ENCODE measurements at places on chromosomes 12 and 14.

GRCh38 chr14:57302883-57303282 lies 34.1 kb downstream of the AP5M1 start:
- no peak for ATAC-seq

DNA sequence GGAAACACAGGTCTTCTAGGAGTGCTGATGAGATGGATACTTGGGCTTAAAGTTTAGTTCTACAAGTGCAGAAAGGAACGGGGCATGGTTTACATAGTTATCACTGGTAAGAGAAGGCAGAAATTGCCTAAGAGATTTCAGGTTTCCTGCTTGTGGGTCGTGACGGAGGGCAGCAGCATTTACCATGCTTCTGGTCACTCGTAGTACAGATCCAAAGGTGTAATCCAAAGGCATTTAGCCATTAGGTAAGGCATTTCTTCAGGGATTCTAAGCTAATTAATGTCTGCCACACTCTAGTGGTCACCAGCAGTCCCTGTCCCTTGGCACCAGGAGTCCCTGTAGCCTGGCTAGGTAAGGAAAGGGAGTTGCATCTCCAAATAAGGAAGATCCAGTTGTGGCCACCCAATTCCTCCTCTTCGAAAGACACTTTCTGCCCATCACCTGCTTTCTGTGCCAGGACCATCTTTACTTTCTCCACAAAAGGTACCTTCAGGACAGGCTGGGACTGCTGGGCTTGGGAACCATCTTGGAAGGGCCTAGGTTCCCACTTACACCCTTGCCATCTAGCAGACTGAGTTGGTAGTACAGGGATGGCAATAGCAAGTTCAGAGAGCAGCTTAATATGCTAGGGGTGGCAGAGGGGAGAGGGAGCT lies 1.5 kb downstream of the GSTZ1 start:
- ATAC-seq: no peak

GRCh38 chr12:21764950-21765349 lies 9.6 kb downstream of the KCNJ8 start:
- ATAC-seq: no peak

DNA sequence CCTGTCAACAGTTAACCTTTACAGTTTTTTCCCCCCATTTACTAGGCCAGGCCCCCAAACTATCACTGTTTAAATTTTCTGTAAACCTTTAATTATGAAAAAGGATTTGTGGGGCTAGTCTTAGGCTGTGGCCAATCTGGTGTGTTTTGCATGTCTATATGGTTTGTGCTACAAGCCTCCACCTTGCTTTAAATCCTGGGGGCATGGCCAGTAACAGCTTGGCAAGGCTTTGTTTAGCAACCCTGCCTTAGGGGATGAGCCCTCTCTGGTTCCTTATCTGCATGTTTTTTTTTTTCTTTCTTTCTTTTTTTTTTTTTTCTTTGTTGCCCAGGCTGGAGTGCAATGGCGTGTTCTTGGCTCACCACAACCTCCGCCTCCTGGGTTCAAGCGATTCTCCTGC lies 102.7 kb downstream of the KCNMB4 start:
- ATAC-seq: no peak

DNA sequence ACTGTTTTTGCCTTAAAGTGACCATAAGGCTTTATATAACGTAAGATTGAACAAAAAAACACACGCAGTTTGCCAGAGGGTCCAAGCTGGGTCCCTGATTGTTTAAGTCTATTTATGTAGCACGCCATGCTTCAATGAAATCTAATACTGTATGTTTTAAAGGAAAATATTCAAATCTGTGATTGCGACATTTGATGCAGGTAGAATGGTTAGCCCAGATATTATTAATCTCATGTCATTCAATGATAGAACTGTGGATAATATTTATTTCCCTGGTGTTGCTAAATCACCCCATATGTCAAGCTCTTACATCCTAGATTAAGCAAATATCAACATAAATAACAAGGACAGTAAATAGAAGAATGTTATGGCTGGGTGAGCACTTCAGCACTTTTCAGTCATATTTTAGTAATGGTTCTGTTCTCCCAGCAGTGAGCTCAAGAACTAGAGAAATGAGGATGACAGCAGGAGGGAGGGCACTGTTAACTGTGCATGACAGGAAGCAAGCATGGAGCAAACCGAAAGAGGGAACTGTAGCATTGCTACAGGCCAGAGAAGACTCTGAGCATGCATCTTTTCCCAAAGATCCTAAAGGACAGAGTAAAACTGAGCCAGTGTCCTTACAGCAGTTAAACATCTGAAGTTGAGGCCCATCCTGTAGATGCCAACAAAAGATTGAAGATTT lies 465.7 kb upstream of the MGAT4C start:
- ATAC-seq: peak; percentile 57

DNA sequence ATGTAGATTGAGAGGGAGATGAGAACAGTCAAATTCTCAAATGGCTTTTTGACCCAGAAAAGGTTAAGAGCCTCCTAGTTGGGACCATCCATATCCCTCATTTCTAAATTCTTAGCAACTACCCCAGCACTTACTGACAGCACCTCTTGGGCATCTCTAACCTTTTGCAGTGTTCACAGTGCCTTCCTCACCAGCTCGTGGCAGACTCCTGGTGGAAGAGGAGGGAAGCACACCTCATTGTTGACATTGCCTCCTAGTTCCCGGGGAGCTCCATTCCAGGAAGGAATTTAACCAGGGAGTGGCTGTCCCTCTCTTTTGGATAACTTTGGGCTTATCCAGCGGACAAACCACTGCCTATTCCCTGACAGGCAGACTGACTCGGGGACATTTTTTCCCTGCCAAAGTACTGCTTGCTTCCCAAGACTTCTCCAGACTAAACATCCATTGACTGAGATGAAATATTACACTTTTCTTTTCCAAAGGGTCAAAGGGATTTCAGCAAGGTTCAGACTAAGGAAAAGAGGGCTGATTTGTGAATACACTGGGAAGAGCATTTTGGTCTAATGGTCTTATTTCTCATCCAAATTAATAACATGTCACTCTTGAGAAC lies 9.0 kb upstream of the OR6J1 start:
- peak; percentile 61 for ATAC-seq

- ATAC-seq: peak; percentile 31
Observed at GRCh38 chr14:100567009-100567876, 20.0 kb downstream of the BEGAIN start.

- no peak for ATAC-seq
Observed at GRCh38 chr14:34643361-34643760, 13.4 kb upstream of the SNX6 start.

- ATAC-seq: no peak
Observed at GRCh38 chr14:85129921-85130320, 400.0 kb upstream of the FLRT2 start.

- no peak for ATAC-seq
Observed at GRCh38 chr12:69112616-69113015, 126.8 kb upstream of the CPSF6 start.

GRCh38 chr12:4539167-4539870 lies 629 bp downstream of the RAD51AP1 start:
- ATAC-seq: no peak

DNA sequence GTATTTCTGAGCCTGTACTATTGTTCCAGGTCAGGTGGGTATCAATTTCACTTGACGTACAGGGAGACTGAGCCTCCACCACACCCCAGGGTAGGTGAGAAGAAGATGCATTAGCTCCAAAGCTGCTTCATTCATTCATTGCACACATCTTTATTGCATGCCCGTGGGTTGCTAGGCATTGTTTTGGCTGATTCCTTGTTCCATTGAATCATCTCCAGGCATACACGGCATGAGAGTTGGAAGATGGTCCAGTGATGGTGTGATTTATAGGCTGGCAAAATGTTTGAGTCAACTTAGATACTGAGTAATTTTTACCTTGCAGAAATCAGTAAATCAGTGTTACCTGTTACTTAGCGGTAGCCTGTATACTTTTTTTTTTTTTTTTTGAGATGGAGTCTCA lies 21.2 kb downstream of the KLC1 start:
- ATAC-seq: no peak

DNA sequence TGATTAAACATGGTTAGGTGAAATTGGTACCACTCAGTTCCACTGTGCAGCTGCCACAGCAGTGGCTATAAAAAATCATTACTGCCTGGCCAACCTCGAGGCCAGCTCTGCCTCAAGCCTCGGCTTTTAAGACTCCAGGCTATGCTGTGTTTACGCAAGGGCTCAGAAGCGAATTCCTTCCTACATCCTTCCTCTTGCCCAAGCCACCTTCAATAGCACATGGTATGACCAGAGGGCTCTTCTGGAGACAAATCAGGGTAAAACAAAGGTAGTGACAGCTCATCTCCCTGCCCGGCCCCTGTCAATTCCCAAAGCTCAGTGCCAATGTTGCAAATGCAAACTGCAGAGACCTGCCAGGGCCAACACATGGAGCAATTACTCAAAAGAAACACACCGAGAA lies 31.9 kb downstream of the NUAK1 start:
- peak; percentile 20 for ATAC-seq

DNA sequence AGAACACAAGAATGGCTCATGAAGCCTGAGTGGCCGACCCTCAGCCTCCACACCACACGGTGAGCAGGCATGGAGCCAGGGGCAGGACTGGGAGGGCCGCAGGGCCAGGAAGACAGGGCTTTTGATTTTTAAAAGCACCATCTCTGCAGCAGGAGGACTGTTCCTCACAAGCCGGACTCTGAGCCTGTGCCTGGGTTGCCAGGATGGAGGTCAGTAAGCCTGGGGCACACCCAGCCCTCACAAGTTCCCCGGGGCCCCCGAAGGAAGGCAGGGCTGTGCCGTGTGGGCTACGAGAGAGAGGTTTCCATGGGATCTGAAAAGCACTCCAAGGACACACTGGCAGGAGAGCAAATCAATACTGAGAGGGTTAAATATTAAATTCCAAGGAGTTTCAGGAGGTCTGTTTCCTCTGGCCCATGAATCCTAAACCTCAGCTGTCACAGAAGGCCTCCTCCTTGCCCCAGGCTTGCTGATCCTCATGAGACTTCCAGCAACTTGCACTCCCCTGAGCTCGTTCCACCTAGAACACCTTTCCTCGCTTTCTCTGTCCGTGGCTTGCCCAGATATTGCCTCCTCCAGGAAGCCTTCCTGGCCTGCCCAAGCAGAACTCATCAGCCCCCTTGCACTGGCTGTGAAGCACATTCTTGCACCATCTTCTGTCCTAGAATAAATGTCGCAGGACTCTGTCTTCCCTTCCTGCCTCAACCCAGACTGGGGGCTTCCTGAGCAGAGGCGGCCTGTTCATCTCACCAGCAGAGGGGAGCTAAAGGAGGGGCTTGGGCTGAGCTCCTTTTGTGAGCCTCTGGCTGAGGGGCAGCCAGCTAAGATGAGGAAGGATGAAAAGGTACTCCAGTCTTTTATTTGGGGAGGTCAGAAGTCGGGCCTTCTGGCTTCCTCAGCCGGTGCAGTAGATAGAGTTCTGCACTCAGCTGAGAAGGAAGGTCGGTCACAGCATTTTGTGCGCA lies 64.6 kb downstream of the CCDC88C start:
- no peak for ATAC-seq

GRCh38 chr12:84413656-84414055 lies 498.9 kb downstream of the SLC6A15 start:
- no peak for ATAC-seq

- ATAC-seq: no peak
Observed at GRCh38 chr14:91376547-91377477, 40.8 kb downstream of the CCDC88C start.

DNA sequence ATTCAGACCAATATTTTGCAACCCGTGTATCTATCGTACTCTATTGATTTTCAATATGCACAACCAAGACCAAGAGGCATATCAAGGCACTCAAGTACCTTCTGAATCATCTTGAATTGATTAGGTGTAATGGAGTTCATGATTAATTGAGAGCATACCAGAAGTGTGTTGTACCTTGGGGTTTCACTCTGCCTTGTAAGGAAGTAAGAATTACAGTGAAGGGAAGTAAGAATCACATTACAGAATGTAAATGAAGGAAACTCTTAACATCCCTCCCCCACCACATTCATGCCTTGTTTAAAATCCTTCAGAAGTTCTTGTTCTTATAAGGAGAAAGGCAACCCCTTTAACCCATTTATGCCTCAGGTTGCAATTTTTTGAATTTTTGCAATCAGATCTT lies 5.4 kb upstream of the MGAT4C start:
- no peak for ATAC-seq

GRCh38 chr12:48795550-48796455 lies 6.9 kb upstream of the ADCY6 start:
- ATAC-seq: peak; percentile 95

GRCh38 chr12:71125949-71126348 lies 31.9 kb downstream of the TSPAN8 start:
- no peak for ATAC-seq

GRCh38 chr12:70264067-70264867 lies 21.0 kb downstream of the CNOT2 start:
- no peak for ATAC-seq

- no peak for ATAC-seq
Observed at GRCh38 chr12:107539196-107539939, 146.2 kb upstream of the PWP1 start.

GRCh38 chr12:94433744-94434143 lies 25.9 kb downstream of the CEP83 start:
- no peak for ATAC-seq

DNA sequence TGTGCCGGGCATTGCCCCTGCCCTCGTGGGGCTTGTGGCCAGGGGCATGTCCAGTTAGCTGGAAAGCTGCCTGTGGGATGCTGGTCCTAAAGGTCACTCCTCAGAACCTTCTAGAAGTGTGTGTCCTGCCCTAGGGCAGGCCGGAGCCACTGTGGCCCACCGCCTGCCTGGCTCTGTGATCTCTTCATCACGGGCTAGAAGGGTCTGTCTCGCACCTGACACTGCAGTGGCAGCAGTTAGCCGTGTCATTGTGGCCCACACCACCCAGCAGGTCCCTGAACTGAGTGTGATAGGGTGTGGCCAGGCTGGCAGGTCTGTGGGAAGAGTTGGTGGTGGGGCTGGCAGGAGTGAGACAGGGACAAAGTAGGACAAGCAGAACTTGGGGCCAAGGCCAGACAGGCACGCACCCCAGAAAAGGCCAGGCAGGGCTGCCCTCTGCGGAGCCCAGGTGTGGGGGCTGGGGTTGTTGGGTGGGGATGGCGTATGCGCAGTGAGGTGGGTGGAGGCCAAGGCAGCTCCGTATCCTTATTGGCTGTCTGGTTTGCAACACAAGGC lies 41.2 kb downstream of the ADGRD1 start:
- no peak for ATAC-seq

DNA sequence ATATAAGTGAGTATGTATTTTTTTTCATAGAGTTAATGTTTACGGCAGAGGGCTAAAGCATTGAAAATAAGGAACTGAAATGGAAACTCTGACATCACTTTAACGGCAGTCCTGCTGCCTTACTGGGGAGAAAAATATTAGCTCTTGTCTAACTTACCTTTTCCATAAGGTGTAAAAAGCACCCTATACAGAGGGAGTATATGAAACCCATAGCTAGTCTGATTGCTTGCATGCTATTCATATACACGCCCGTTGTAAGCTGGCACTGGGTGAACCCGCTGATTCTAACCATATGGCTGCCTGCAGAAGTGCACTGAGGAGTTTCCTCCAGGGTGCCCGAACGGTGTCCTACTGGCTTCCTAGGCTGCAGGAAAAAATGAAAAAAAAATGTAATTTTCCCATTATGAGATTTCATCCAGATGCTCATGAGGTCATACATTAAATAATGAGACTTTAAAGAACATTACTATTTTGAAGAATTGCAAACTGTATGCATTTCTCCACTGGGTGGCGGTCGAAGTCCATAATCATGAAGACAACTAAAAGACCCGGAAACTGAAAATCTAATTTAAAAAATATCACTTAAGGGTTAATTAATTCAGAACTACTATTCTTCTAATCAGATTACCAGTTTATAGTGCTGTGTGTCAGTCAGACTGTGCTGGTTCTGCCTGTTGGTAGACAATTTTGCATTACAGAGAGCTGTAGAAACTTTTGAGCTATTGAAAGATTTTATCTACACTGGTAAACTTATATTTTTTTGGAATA lies 144.7 kb downstream of the ALX1 start:
- no peak for ATAC-seq
